Stimulated activated CD4-positive, alpha-beta T cell treated with anti-CD3 and anti-CD28 coated beads, Interleukin-15, amount 100 ng/mL, for 1 hour (primary cell): ENCODE measurements at places on chromosomes 4 and X.

GRCh38 chr4:139556071-139556723 is at the start of gene SETD7:
TSS of gene SETD7 (minus strand) at chr4:139556219. CDS start at chr4:139556137, 82 bp downstream.
- peak; percentile 40 for DNase-seq

DNA sequence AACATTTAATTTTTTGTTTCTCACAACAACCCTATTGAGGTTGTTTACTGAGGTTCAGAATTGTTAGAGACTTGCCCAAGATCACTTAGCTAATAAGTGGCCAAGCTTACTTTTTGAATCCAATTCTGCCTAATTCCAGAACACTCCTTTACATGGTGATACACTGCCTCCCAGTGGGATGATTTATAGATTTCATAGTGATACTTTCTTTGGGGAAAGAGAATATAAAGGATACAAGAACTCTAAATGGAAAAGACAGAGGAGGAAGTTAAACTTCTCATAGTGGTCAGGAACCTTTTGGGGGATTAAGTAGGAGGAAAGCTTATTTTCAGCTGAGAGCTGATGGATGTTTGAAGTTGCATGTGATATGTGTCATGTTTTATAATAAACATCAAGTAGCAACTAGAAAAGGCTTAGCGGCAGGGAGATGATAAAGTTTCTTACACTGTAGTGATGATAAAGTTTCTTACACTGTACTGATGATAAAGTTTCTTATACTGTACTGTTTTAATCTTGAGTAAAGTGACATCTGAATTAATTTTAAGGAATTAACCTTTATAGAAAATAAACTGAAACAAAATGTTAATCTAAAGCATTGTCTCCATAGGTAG is 15.3 kb downstream of the STAG2 start:
- no peak for DNase-seq

- no peak for DNase-seq
Measured at GRCh38 chr4:101175896-101176676, 171.2 kb downstream of the PPP3CA start.

DNA sequence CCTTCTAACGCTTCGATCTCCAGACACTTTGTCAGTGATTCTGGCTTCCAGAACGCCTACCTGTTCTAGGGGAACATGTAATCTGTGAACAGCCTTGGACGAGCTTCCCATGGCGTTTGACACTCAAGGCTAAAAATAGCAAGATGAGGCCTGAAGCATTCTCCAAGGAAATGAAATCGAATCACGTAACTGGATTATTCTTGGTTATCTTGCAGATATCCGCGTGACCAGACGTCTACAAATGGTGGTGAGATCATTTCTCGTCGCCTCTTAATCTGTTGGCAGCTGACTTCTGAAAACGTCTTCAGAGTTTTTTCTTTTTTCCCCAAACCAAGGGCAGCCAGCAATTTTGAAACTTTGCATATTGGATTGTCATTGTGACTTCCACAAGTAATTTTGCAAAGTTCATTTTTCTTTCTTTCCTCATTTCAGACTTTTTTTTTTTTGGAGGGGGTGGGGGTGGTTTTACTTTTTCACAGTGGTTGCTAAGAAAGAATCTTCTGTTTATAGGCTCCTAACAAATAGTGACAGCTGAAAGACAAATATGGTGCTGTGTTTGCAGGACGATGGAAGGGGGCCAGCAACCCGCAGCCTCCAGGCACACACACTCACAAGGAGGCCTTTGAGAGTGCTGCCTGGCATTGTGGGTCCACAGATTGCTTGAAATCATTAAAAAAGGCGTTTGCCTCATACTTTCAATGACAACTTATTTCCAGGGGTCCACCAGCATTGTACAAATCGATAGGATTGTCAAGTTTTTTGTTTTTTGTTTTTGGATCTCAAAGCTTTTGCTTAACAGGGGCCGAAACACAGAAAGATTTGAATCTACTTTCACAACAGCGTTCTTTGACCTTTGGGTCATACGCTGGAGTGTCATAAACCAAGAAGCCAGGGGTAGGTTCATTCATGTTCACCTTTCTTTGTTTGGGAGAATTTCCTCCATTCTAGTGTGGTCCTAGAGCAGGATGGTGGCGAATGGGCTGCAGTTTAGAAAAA is 32.4 kb upstream of the PDLIM3 start:
- DNase-seq, result no peak

- DNase-seq, result no peak
Measured at GRCh38 chr4:87844452-87844851, 11.7 kb downstream of the MEPE start.

- DNase-seq, result no peak
Measured at GRCh38 chr4:83230928-83231327, 53.7 kb downstream of the COQ2 start.

DNA sequence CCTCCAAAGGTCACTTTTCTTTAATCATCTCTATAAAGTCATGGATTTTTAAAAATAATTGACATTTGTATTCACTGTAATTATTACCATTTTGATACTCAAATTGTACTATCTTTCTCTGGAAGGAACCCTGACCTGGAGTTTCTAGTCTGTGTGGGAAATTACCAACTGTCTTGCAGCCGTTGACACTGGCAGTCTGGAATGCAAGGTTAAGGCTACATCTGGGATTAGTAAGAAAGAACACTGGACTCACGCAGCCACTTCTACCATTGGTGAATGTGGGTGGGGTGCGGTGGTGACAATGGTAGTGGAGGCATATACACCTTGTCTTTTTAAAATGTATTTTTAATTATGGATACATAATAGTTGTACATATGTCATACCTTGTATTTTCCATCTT is 40.9 kb downstream of the EGF start:
- DNase-seq, result no peak

- DNase-seq, result no peak
Measured at GRCh38 chr4:125832161-125832560, 517.4 kb downstream of the FAT4 start.

GRCh38 chr4:10589799-10590198 is 94.8 kb downstream of the CLNK start:
- DNase-seq, result no peak

DNA sequence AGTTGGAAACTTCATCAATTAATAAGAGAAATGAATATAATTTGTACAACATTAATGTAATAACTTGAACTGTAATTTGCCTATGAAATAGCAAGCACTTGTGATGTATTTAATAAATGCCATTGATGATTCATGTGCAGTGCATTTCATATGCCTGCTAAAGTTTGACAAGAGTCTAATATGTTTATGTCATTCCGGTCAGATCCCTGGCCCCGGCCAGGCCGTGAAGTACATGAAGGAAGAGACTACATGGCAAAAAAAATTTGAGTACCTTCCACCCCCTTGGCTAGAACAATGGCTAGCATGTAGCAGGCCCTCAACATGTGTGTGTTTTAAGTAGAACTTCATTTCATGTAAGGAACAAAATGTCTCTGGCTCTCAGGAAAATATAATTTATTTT is 161.3 kb downstream of the ATP10D start:
- DNase-seq, result no peak

GRCh38 chr4:81421346-81422218 is 50.1 kb downstream of the RASGEF1B start:
- DNase-seq, result no peak

DNA sequence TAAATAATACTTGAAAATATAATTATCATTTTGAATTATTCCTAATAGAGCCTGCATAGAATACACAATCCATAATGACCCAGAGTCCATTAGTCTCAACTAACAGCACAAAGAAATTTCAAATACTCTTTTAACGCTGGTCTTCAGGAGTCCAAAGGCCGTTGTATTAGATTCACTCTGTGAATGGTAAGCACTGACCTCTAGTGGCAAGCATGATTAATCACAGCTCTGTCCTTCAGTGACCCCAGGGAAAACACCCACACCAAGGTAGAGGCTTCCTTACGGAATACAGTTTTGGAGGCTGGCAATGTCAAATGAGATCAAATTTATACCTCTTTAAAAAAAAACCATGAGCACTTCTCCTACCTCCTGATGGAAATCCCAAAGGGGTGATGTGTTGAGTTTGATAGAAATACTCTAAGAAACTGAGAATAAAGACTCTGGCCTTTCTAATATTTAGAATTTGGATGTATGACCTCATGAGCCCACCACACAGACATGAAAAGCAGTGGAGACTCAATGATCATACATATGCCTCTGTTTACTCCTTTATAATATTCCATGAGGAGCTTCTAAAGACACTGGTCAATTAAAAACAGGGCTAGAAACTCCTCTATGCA is 147.2 kb upstream of the DKK2 start:
- no peak for DNase-seq

DNA sequence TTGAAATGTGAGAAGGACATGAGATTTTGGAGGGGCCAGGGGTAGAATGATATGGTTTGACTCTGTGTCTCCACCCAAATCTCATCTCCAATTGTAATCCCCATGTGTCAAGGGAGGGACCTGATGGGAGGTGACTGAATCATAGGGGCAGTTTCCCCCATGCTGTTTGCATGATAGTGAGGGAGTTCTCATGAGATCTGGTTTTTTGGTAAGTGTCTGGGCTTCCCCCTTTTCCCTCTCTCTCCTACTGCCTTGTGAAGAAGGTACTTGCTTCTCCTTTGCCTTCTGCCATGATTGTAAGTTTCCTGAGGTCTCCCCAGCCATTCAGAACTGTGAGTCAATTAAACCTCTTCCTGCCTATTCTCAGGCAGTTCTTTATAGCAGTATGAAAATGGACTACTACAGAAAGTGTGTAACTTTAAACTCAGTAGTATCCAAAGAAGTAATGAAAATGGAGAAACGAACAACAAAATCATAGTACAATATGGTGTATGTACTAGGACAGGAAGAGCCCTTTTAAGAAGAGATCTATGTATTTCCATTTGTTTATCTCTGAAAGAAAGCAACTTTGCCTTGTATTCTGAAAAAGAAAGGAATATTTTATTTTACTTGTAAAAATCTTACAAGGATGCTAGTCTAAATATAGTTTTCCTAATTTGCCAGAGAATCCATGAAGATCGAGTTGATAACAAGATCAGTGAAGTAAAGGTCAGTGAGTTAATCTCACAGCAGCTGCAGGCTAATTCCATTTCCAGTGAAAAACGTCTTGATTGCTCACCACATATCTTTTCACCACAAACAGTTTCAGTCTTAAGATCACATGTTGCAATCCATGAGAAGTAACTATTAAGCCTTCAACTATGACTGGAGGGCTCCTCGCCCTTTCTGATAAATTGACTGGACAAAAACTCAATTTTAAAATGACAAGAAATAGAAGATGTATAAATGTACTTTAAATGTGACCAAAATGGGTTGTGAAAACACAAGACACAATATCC is 20.5 kb downstream of the PKD2 start:
- no peak for DNase-seq

- no peak for DNase-seq
Measured at GRCh38 chr4:98573791-98574190, 84.6 kb downstream of the TSPAN5 start.

GRCh38 chrX:78838709-78839108 is 91.2 kb downstream of the LPAR4 start:
- no peak for DNase-seq

DNA sequence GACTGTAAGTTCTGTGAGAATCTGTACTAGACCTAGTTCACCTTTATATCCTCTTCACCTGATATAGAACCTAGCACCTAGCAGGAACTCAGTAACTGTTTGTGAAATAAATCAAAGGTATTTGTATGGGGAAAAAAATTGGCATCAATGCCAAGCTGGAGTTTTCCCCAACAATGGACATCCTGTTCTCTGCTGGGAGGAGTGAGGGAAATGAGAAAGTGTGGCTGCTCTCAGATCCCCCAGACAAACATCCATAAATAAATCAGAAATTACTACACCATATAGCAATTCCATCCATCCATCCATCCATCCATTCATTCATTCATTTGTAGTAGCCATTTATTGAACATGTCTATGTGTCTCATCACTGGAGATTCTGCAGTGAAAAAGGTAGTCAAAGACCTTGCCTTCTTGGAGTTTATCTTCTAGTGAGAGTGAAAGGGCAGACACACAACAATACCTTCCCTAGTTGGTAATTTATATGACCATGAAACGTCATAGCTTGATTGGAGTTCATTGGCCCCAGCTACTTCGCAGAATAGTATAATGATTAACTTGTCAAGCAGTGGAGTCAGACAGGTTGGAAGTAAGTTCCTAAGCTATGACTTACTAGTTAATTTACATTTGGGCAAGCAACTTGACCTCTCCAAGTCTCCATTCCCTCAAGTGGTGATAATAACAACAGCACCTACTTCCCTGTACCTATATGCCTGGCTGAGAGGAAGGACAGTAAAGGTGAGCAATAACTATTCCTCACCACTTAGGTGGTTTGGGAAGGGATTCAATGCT is 98.7 kb upstream of the KIT start:
- DNase-seq, result no peak

GRCh38 chr4:55947912-55948725 is 626 bp upstream of the CEP135 start:
- peak; percentile 12 for DNase-seq

- DNase-seq, result no peak
Measured at GRCh38 chr4:2662598-2662997, 93.5 kb downstream of the TNIP2 start.

DNA sequence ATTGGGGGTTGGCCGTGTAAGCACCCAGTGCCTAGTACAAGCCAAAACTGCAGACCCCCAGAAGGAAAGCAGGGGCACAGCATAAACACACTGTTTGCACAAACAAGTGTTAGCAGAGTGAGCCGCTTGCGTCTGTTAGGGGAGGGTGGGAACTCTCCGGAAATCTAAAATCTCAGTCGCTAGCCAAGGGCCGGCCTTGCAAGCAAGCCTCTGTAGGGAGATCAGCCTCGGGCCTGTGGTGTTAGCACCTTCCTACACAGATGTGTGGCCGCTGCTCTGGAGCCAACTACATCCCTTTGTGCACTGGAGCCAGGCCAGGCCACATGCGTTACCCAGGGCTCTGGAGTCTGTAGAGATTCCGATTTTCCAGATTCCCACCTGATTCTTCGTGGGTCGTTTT is 67.1 kb downstream of the GPR143 start:
- DNase-seq, result no peak

DNA sequence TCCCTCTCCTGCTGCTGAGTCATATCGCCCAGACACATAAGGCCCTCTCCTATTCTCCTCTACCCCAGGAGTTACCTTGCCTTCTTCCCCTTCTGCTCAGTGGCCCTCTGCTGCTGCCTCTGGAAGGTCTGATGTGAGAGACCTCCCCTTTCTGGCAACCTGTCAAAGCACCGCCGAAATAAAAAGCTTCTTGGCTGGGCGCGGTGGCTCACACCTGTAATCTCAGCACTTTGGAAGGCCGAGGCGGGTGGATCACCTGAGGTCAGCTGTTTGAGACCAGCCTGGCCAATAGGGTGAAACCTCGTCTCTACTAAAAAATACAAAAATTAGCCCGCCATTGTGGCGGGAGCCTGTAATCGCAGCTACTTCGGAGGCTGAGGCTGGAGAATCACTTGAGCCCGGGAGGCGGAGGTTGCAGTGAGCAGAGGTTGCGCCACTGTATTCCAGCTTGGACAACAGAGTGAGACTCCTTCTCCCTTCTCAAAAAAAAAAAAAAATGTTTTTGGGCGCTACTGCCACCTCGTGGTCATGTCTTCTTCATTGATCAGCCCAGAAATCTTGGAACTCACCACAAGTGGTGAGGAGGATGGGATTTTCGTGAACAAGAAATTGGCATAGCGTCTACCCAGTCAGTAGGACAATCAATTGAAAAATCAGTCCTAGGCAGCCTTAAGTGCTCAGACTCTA is 8.6 kb upstream of the ZXDA start:
- no peak for DNase-seq

GRCh38 chrX:55488006-55488592 is 1.5 kb downstream of the USP51 start:
- DNase-seq, result no peak
